Stimulated activated CD8-positive, alpha-beta memory T cell treated with anti-CD3 and anti-CD28 coated beads, Interleukin-2, amount 100 ng/mL, for 1 hour (primary cell): ENCODE measurements at places on chromosomes 5 and 9.

GRCh38 chr5:143434261-143435209, 31.0 kb upstream of the NR3C1 start:
- no peak for DNase-seq

DNA sequence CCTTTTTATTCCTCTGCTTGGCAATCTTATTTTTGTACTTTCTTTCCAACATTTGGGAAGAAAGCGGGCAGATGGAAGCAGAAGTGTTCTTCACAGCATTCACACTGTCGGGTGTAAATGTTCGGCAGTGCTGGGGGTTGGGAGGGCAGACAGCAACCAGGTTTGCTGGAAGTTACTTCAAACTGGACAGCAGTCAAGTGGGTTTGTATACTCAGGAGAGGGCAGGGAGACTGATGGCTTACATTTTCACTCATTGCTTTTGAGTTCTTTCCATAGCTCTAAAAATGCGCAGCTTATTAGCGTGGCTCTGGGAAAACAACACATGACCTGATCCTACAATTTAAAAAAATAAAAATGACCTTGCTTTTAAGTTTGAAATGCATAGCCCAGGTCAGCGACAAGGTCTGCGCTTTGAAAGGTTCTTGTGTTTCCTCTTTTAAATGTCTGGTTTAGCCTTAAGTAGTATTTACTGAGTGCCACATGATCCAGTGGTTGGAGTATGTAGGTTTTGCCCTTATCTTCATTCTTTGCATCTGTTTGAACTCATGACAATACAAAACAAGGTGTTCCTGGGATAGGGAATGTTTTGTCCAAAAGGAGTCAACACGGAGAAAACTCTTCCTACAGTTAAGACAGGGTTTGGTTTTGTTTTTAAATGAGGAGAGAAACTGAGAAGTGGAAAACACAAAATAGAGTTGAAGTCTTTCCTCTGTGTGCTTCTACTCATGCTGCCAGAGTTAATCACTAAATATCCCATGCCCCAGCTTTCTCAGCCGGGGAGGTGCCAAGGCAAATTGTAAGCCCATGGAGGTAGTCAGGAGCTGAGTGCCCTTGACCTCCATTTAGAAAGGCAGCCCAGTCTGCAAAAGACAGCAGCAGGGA, 132.7 kb upstream of the DMRT1 start:
- no peak for DNase-seq

DNA sequence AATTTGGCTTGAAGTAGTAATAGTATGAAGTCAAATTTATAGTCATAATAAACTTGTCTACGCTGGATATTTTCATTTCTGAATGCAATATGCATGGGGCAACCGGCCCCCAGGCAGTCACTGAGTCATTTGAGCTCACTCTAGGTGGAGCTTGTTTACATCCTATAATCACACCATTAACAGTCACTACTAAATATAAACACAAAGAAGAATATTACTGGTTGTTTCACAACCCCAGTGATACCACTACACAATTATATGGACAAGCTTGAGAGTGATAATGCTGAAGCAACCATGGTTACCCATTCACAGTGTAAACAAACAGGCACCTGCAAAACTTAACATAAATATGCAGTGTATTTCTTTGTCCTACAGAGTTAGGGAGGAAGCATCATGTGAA, 68.7 kb downstream of the MARCHF3 start:
- DNase-seq = no peak

- DNase-seq = no peak
Measured at GRCh38 chr5:140339636-140340035, 6.8 kb downstream of the HBEGF start.

DNA sequence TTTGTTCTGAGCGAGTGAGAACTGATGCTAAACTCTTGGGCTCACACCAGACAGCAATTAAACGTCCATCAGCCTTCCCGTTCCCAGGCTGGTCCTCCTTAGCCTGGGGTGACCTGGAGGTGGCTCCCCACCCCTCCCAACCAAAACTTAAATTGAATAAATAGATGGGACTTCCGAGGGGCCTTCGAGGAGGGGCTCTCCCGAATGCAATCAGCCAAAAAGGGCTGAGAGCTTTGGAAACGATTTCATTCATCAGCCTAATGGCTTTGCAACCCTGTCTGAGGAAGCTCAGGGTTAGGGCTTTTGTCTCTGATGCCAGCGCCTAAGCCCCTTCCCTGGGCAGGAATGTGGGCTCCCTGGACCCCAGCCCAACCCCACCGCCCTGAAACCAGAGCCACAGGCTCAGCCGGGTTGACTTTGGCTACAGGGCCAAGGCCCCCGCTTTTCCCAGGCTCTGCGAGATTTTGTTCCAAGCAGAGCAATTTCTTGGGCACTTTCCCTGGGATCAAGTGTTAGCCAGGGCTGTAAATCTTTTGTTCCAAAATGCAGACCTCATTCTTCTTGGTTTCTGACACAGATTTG, 29.2 kb downstream of the LHX3 start:
- DNase-seq = no peak

DNA sequence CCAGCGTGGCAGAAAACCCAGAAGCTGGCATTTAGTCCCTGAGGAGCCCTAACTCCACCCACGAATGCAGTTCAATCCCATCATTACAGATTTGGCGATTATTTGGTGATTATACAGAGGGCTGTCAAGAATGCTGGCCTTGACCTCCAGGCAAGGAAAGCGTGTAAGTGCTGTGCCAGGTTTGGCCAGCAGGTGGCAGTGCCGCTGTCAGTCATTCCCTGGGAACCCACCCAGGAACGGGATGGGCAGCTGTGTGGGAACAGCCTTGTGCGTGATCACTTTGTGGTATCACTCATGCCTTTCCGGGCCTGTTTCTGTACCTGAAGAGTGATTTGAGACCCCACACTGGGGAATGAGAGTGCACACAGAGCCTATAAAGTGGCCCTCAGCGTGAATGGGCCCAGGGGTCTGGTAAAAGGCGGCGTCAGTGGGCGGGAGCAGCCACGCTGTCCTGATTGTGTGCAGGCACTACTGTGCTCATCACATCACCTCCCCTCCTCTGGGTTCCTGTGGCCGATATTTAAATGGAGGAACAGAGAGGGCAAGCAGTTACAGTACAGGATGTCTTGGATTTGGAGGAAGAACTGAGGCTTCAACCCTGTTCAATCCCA, 215.6 kb downstream of the ROR2 start:
- peak; percentile 30 for DNase-seq

DNA sequence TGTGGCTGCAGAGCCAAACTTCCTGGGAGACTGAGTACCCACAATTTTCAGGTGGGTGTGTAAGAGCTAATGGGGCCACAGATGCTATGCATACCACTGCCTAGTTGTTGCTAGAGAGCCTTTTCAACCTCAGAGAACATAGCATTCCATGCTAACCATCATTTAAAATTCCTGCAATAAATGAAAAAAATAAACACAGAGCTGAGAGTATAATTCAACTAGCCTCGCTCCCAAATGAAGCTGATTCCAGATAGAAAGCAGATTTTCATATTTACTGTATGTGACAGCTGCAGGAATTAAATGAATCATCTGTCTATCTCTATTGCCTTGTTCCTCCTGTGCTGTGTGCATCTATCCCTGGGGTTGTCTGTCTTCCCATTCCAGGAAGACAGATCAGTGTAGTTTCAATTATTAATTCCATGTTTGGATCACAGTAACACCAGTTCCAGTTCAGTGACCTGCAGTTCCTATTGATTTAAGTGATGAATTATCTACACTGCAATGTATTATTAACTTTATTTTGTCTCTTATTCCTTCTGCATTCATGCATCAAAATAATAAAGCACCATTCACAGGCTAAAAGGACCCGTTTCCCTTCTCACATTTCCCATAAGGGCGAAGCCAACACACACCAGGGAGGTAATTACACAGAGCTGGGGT, 324.5 kb downstream of the SLIT3 start:
- no peak for DNase-seq
